Activated effector memory CD4-positive, alpha-beta T cell treated with Interleukin-2 at 50 U/mL for 16 hours (primary cell): ENCODE measurements at places on chromosomes 2 and 18.

DNA sequence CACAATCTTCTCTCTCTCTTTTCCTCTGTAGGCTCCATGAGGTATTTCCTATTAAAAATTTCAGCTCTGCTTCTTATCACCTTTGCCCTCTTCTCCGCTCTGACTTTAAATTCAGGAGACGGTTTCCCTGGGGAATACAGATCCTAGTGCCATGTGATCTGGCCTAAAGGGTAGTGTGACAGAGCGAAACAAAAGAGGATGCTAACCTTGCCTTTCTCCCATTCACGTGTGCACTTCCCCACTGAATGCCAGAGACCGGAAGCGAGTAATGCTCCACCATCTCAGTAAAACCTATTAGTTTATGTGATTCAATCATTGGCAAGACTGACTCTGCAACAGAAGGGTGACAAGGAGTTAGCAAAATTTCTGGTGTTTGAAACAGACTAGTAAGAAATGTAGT, 358.3 kb downstream of the ZNF521 start:
- no peak for DNase-seq

DNA sequence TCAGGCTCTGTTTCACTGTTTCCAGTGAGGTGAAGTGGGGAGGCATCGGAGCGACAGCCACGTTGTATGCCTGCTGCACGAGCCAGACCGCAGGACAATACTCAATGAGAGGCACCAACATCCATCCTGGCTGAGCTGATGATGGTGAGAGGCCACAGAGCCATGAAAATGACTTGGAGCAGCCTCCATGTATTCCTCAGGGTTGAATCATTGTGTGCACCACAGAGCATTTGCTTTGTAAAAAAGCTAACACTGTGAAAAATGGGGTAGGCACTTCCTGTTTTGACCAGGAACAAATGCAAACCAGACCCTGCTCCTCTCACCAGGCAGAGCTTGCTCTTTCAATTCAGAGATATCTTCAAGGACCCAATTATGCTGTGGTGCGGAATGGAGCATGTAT, 87.2 kb downstream of the LPIN1 start:
- DNase-seq: no peak

DNA sequence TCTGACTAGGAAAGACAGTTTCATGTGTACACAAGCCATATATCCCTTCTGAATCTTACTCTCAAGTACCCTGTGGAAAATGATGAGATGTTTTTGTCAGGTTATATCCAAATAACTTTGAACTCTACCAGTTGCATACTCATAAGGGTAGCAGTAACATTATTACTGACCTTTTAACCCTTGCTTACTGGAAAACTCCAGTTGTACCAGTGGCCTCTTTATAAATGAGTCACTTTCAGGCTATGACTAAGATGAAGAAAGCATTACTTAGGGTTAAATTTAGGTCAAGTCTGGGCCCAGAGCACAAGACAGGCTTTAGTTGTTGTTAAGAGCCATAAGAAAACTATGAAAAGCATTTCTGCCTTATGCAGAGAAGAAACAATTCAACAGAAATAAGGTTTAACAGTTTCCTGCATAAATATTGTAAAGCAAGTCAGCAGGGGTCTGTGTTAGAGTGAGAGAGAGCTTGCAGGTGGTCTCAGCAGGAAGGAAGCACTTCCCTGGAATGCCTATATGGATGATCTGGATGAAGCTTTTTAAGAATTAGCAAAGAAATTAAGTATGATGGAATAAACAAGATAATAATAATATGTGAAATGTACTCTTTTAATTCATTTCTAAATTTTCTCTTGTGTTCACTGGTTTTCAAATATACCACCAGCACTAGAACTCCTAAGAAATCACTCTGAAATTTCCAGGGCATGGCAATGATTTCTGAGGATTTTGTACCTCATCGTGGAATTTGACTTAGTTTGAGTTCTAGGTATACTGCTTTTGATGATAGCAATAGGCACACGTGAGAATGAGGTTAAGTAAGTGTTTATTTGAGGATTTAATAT, 126.6 kb downstream of the UBE2E3 start:
- no peak for DNase-seq

DNA sequence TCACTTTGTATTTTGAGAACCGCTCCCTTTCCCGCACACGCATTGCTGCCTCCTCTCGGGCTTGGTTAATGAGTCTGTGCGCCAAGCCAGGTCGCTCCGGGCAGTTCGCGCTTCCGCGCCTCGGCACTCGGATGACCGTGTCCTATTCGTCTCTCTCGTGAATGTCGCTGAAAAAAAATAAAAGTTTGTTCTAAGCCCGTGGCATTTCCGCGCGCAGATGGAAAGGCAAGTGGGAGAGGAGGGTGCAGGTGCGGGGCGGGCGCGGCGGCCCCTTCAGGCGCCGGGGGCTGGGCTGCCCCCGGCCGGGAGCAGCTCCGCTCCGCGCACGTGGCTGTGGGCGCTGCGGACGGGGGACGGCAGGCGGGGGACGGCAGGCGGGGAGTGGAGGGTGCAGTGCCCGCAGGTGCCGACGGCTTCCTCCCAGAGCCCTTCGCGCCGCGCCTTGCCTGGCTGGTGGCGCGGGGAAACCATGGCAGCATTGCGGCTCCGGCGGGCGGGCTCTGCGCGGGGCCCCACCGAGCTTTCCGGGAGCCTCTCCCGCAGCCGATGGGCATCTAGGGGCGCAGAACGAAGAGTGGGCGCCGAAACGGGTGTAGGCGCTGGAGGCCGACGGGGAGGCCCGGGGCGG, 159.6 kb upstream of the SIX2 start:
- DNase-seq: no peak

DNA sequence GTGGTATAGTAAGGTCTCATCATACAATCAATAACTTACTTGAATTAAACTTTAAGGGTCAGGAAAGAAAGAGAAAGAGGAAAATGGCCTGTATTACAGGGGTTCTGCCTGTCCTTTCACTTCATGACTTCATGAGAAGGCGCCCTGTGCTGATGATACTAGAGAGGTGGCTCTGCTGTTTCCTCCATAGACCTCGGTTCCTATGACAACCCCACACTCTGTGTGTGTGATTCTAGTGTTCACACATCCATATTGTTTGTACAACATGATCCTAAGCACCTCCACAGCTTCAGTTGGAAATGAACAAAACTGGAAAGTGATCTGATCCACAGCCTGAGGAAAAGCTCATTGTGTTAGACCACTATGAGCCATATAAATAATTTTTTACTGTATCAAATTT, 7.0 kb upstream of the REEP1 start:
- DNase-seq: no peak

DNA sequence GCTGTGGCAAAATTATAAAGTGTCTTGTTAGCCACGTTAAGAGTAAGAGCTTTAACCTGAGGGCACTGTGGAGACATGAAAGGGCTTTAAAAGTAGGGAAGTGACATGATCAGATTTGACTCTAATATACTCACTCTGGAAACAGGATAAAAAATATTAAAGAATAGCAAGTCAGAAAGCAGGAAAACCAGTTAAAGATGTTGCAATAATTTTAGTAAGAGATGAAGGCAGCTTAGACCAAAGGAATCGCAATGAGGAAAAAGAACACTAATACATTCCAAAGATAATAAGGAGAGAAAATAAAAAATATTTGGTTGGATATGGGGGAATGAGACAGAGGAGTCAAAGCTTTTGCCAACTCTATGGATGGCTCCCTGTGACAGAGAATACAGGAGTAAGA, 183.8 kb downstream of the DYM start:
- DNase-seq: no peak

DNA sequence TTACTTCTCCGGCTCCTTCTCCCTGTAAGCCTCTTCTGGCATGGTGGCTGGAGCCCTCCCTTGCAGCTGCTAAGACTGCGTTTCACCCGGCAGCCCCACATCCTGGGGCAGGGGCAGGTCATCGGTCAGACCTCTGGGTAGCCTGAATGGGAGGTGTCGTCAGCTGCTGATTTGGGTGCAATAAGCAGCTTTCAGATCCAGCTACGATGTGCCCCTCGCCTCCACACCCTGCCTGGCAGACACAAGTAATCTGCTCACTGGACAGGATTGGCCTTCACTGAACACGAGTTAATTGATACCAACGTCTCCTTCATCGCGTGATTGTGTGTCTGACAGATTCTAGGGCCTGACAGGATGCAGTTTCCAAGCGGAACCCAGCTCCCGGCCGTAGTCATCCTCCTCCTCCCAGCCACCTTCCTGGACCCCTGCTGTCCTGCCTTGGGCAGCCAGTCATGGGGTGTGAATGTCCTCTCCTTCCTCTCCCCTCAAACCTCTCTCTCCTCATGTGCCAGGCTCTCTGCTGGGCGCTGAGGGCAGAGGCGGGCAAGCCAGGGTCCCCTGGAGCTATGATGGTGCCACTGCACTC, 18.9 kb upstream of the PDIA6 start:
- DNase-seq: no peak

GRCh38 chr2:142180820-142181533, 50.2 kb upstream of the LRP1B start:
- no peak for DNase-seq

DNA sequence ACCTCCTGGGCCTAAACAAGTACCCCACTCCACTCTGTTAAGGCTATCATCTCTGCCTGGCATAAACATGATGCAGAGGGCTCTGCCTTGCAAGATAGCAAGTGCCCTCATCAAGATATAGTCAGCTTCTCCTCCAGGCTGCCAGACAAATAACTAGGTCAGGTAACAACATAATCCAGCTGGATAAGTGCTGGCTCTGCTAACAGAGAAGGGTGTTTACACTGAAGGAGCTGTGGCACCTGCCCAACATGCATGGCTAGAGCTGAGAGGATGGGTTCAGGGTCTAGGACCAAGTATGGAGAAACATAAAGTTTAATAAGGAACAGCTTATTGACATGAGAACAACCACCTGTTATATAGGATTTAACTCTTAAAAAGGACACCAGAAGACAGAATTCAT, 42.8 kb downstream of the DLGAP1 start:
- DNase-seq: no peak

GRCh38 chr2:199985625-199986207, 30.3 kb downstream of the MAIP1 start:
- DNase-seq: peak; percentile 24

DNA sequence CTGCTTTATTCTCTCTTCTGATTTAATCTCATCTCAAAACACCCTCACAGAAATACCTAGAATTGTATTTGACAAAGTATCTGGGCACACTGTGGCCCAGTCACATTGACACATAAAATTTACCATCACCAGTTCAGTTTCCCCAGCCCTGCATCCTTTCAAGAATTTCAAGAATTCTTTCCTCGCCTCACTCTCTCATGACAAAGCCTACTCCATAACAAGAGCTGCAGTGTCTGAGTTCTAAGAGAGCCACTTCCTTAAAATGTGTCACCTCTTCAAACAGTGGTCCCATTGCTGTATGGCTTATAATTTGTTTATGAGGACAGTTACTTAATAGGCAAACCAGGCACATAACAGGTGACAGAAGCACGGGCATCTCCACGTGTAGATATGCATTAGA, 90.9 kb upstream of the STK39 start:
- DNase-seq: no peak

GRCh38 chr2:231270221-231271114, 72.0 kb downstream of the ARMC9 start:
- DNase-seq: no peak

GRCh38 chr18:31983020-31983419, 35.6 kb upstream of the RNF125 start:
- DNase-seq: no peak

- DNase-seq: no peak
Measured at GRCh38 chr2:55871637-55872036, 51.9 kb downstream of the EFEMP1 start.

GRCh38 chr18:51053814-51054213, 23.8 kb downstream of the SMAD4 start:
- DNase-seq: no peak

DNA sequence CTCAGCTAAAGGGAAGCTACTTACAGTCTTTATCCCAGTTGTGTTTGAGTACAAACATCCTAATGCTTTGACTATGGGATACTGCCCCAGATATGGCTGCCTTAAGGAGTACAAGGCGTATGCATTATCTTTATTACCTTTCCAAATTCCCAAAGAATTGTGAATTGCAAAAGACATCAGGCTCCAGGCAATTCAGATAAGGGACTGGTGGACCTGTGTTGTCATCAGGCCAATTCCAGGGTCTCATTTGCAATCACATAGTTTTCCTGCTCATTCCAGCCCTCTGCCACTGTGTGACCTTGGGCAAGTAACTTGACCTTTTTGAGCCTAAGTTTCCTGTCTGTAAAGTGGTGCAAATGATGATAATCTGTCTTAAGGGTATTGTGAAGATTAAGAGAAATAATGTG, 137.5 kb downstream of the FMNL2 start:
- DNase-seq: no peak

GRCh38 chr2:227450311-227450841, 21.6 kb upstream of the AGFG1 start:
- no peak for DNase-seq

DNA sequence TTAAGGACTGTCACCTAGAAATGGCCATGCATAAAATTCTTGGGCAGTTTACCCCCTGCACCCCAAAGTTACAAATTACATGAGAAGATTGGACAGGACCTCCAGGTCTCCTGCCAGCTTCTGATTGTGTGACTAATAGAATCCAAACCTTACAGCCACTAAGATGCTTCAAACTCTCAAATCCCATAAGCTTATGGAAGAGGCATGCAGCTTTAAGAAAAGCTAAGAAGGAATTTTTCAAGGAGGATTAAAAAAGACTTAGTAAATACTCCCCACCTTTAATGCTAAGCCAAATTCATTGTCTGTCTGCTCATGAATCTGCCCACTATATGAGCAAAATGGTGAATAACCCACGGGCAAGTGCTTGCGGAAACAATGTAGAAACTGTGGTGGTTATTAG, 86.3 kb downstream of the MAIP1 start:
- DNase-seq: no peak

DNA sequence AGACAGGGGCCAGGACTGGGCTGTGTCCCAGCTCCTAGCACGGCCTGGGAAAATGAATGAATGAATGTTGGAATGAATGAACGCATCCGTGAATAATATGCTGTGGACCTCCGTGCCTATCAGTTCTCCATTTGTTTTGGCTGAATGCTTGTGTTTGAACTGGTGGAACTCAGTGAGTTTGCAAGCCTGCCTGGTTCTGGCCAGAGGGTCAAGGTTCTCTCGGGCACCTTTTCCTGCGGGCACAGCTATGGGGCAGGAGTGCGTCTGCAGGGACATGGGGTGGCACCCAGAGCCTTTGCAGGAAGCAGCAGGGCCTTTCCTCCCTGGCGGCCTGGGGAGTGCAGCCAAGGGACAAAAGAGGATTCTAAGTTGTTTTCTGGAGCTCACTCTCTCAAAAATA, 17.6 kb upstream of the PDIA6 start:
- DNase-seq: no peak

- DNase-seq: no peak
Measured at GRCh38 chr2:27264253-27264752, 1.5 kb upstream of the SLC30A3 start.

GRCh38 chr2:238655974-238656722, 191.7 kb upstream of the TWIST2 start:
- DNase-seq: no peak

DNA sequence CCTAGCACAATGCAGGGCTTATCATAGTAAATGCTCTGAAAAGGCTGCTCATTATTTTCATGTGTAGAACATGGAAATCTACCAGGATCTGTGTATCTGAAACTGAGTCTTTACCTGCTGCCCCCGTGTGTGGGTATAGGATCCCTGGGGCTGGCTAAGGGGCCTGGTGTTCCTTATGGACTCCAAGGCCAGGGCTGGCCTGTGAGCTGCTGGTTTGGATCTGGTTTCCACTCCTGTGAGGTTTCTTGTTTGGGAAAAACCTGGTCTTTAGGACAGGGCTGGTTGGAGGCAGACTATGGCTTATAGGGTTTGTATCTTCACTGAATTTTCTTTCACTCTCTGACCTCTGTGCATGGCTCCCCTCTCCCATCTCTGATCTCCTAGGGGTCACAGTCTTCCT, 80.8 kb downstream of the DYSF start:
- no peak for DNase-seq
